GM23338 (cell line): ENCODE measurements at places on chromosomes 16 and 17. TPM values are rescaled to one million over a fixed set of nuclear protein-coding genes. Genes with fewer than 3 reads are reported as not detected.

Gene WNK4
- 0.10 and 0.54 TPM in 2 replicates for total RNA-seq

Gene PRKCB
- total RNA-seq = 9.2 and 16.4 TPM in 2 replicates

Gene OTOP3
- not detected in 2 replicates for total RNA-seq

Gene SLC5A10
- 0.10 TPM in 1 of 2 replicates, not detected in the other for total RNA-seq

Gene ATP2A3
- 32.6 and 35.2 TPM in 2 replicates for total RNA-seq

Gene PLEKHH3
- total RNA-seq = 24.2 and 24.8 TPM in 2 replicates

Gene SOST
- total RNA-seq = 0.31 TPM in 1 of 2 replicates, not detected in the other

Gene CLEC18B
- total RNA-seq = 0.31 TPM in 1 of 2 replicates, not detected in the other

Gene OR1F1
- total RNA-seq = 0.38 TPM in 1 of 2 replicates, not detected in the other

Gene FSCN2
- total RNA-seq = 1.6 TPM in 1 of 2 replicates, not detected in the other

Gene KRTAP16-1
- not detected in 2 replicates for total RNA-seq

Gene USP43
- 7.2 and 12.5 TPM in 2 replicates for total RNA-seq

Gene TPSB2
- not detected in 2 replicates for total RNA-seq

Gene CASKIN2
- total RNA-seq = 17.7 and 21.5 TPM in 2 replicates

Gene YBX2
- 20.6 and 36.5 TPM in 2 replicates for total RNA-seq

Gene HEATR9
- total RNA-seq = not detected in 2 replicates

Gene CIBAR2
- total RNA-seq = not detected in 2 replicates

Gene RCVRN
- total RNA-seq = not detected in 2 replicates

Gene GSDMA
- 1.0 TPM in 1 of 2 replicates, not detected in the other for total RNA-seq

Gene SYCE1L
- 0.74 and 3.9 TPM in 2 replicates for total RNA-seq

Gene OR1A1
- total RNA-seq = not detected in 2 replicates

Gene KRTAP4-5
- not detected in 2 replicates for total RNA-seq

Gene NXN
- total RNA-seq = 90.4 and 105 TPM in 2 replicates

Gene PIK3R5
- total RNA-seq = 6.7 and 9.4 TPM in 2 replicates

Gene PROCA1
- total RNA-seq = 10.0 and 11.3 TPM in 2 replicates

Gene UBE2I
- 116 and 117 TPM in 2 replicates for total RNA-seq

Gene JPH3
- total RNA-seq = 35.2 and 38.3 TPM in 2 replicates

Gene TXNDC11
- total RNA-seq = 12.0 and 12.5 TPM in 2 replicates

Gene ANKRD40CL
- not detected in 2 replicates for total RNA-seq

Gene IGF2BP1
- total RNA-seq = 231 and 249 TPM in 2 replicates

Gene NCBP3
- 34.6 and 42.8 TPM in 2 replicates for total RNA-seq

Gene HSD11B2
- total RNA-seq = 23.0 and 25.1 TPM in 2 replicates

Gene P2RX5
- total RNA-seq = 11.6 and 13.6 TPM in 2 replicates

Gene CLDN9
- total RNA-seq = 1.0 and 3.0 TPM in 2 replicates

Gene C1QL1
- total RNA-seq = 4.9 and 14.4 TPM in 2 replicates

Gene XYLT2
- 32.8 and 44.9 TPM in 2 replicates for total RNA-seq

Gene EIF4A3
- total RNA-seq = 146 and 168 TPM in 2 replicates

Gene VAT1L
- total RNA-seq = 22.0 and 24.4 TPM in 2 replicates

Gene KCNH4
- 0.08 and 0.49 TPM in 2 replicates for total RNA-seq

Gene SBK1
- total RNA-seq = 59.8 and 68.1 TPM in 2 replicates

Gene NEUROD2
- not detected in 2 replicates for total RNA-seq

Gene ALOX15
- total RNA-seq = 1.1 and 1.4 TPM in 2 replicates

Gene JUP
- total RNA-seq = 160 and 177 TPM in 2 replicates

Gene TEX14
- total RNA-seq = 0.78 and 0.80 TPM in 2 replicates
